ENCODE measurements at places on chromosomes 5 and 9.

DNA sequence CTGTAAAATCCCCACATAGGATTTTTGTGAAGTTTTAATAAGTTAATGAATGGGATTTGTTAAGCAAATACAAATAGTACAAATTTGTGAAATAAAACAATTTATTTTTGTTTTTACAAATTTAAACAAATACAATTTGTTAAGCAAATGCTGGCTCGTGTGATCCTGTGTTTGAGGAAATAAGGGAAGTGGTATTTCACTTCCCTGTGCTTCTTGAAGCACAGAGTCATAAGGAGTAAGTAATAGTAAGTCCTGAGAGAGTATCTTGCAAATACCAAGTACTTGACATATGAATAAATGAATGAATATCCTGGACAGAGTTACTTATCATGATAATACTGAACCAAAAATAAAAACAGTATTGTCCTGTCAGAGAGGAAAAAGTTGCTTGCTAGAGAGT is 9.1 kb downstream of the SMIM3 start:
- no peak for DNase-seq

DNA sequence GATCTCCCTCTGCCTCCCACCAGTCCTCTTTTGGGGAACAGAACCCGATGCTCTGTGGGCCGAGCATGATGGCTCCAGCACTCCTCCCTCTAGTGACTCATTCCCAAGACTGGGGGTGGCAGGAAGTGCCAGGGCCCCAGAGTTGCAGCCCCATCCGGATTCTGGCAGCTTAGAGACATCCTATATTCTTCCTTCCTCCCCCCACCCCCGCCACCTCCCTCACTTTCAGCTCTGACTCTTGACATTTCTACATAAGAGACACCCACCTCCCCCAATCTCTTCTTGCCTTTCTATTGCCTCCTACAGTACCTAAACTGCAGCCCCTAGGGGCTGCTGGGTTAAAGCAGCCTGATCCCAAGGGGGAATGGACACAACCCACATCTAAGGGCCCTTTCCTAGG is 47.1 kb upstream of the MATR3 start:
- DNase-seq, result no peak

GRCh38 chr9:35908504-35909125 is 675 bp upstream of the SPAAR start:
- no peak for DNase-seq

GRCh38 chr5:157917899-157918809 is 59.2 kb upstream of the CLINT1 start:
- DNase-seq, result peak; percentile 37

- no peak for DNase-seq
Measured at GRCh38 chr5:149924486-149924885, 20.1 kb downstream of the PDE6A start.

DNA sequence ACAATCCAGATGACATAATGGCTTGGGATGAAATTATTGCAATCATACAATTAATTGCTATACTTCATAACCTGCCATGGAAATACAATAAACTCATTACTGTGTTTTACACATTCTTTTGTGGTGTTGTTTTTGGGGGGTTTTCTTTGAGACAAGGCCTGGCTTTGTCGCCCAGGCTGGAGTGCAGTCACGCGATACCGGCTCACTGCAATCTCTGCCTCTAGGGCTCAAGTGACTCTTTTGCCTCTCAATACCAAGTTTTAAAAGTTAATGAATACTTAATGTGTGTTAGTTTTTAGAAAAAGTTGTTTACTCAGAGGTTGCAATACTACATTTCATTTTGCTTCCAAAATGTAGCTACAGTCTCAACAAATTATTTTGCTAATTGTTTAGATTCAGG is 598.4 kb downstream of the CHSY3 start:
- no peak for DNase-seq

DNA sequence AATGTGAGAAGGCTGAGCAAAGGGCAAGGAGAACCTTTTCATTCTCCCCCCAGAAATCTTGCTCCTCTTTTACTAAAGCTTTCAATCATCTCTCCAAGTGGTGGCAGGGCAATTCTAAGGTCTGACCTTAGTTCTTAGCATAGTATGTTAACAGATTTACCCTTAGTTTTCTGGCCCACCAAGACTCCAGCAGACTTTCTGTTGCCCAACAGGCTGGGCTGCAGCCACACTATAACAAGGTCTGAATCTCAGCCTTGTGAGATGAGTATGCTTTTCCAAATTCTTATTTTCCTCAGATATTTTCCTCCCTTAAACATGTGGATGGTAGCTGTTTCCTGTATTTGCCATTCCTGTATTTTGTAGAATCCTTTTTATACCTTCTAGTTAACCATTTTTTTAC is 69.5 kb downstream of the NIPBL start:
- DNase-seq, result no peak

DNA sequence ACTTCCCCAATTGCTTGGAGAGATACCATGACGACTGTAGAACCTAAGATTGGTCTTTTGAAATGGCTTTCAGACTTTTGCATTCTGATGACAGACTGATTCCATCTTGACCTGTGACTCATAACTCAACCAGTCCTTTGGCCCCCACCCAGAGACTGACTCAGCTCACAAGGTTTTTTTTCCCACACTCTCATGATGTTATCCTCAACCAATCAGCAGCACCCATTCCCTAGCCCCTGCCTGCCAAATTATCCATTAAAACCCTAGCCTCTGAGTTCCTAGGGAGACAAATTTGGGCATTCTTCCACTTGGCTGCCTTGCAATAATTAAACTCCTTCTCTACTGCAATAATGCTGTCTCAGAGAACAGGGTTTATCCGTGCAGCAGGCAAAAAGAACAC is 1263.3 kb upstream of the CDH9 start:
- no peak for DNase-seq

DNA sequence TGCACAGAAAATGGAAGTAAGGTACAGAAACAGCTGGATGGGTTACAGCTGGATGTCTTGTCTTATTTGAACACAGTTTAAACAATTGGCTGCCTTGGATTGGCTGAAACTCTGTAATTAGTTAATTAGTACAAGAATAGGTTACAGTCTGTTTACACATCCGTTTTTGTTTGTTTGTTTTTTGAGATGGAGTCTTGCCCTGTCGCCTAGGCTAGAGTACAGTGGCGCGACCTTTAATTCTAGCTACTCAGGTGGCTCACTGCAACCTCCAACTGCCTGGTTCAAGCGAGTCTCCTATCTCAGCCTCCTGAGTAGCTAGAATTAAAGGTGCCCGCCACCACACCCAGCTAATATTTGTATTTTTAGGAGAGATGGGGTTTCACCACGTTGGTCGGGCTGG is 368.7 kb upstream of the KLF4 start:
- DNase-seq, result no peak

GRCh38 chr5:177222269-177222668 is 81.2 kb downstream of the RAB24 start:
- no peak for DNase-seq

- no peak for DNase-seq
Measured at GRCh38 chr5:62742207-62742606, 163.6 kb downstream of the LRRC70 start.

GRCh38 chr9:131260751-131261452 is 15.4 kb downstream of the FAM78A start:
- no peak for DNase-seq

GRCh38 chr5:73981704-73982103 is 355.7 kb downstream of the ARHGEF28 start:
- no peak for DNase-seq

DNA sequence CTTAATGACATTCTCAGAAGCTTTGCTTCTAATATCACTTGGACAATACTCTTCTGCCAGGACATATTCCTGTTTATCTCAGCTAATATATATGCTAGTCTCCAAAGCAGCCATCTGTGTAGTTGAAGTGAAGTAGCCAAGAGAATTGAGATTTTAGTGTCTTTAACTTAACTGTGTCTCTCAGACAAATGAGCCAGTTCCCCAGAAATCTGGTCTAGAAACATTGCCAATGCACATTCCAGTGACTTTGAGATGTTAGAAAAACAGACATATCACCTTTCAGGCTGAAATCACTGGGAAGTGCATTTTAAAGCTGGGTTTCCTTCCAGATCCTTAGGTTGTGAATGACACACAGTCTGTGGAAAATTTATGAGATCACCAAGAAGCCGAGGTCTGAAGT is 114.6 kb downstream of the MTX3 start:
- no peak for DNase-seq

DNA sequence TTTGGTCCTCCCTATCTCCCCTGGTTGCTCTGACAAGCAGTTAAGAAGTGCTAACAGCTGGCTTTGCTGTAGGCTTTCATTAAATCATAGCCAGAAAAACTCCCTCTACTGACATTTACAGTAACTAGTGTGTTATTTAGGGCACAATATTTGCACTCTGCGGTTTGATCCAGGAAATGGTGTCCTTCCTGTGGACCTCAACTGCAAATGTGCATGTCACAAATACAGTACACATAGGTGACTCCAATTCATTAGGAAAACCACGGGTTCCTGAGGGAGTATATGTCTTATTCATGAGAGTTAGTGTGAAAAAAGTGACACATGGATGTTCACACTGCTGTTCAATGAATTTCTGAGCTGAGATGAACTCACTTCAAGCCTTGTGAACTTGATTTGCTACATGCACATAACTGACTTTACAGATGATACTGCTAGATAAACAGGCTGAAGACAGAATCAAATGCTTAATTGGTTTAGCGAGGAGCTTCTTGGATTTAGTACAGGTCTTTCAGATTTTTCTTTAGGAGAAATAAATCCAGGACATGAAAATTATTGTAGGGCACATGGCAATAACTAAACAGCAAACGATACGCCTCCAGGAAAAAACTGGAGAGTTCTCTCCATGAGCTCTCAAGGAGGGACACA is 281.5 kb downstream of the EFNA5 start:
- DNase-seq, result peak; percentile 87

DNA sequence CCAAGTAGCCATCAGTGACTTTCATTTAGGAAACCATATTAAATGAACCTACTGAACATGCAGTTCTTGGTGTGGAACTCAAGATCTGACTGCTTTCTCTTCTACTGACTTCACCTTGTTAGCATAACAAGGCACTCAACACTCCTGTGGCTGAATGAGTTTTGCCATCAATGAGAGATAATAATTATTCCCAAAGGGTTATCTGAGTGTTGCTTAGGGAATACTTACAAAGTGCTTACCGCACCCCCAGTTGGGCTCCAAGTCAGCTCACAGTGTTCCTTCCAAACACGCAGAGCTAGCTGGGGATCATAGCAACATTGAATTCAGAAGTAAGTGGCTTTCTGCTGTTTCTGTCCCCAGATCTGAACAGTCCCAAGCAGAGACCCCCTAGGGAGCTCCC is 182.9 kb downstream of the SREK1 start:
- no peak for DNase-seq

GRCh38 chr5:88826646-88827585 is 56.1 kb downstream of the MEF2C start:
- DNase-seq, result no peak

GRCh38 chr5:157597277-157597676 is 21.7 kb upstream of the ADAM19 start:
- DNase-seq, result no peak

DNA sequence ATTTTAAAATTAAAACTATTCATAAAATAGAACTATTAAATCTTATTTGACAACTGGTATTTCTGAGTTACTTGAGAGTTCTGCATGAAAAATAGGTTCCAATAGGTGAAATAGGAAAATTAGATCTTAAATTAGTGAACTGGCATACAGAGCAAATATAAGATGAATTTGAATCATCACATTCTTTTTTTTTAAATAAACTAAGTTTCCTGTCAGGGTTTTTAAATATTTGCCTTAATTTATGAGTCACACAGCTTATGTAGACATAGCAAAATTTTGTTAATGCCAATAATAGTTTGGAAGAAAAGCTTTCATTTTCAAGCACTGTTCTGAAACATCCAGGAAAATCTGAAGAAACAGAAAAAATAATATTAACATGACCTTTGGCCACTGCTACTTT is 311.7 kb upstream of the HAPLN1 start:
- no peak for DNase-seq

GRCh38 chr5:143495821-143496275 is 92.4 kb upstream of the NR3C1 start:
- DNase-seq, result no peak

DNA sequence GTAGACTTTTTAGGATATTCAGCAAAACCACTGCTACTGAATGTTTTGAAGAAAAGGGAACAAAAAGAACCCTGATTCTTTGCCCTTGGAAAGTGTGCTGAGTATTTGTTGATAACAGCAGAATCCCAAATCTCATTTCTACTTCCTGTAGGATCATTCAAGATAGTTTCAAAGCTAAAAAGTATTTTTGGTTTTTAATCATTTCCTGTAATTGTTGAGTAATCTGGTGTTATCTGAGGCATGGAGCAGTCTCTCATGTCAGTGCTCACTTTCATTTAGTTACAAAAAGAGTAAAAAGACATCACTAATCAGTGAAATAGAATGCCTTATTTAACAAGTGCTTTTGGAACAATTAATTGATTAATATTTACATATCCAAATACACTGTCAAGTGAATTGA is 56.1 kb downstream of the ITGA2 start:
- DNase-seq, result no peak

GRCh38 chr5:54986269-54986654 is 869 bp upstream of the ESM1 start:
- no peak for DNase-seq

- peak; percentile 35 for DNase-seq
Measured at GRCh38 chr9:135215571-135216161, 128.2 kb downstream of the OLFM1 start.

GRCh38 chr5:150036513-150036912 is 36.0 kb downstream of the HMGXB3 start:
- no peak for DNase-seq

DNA sequence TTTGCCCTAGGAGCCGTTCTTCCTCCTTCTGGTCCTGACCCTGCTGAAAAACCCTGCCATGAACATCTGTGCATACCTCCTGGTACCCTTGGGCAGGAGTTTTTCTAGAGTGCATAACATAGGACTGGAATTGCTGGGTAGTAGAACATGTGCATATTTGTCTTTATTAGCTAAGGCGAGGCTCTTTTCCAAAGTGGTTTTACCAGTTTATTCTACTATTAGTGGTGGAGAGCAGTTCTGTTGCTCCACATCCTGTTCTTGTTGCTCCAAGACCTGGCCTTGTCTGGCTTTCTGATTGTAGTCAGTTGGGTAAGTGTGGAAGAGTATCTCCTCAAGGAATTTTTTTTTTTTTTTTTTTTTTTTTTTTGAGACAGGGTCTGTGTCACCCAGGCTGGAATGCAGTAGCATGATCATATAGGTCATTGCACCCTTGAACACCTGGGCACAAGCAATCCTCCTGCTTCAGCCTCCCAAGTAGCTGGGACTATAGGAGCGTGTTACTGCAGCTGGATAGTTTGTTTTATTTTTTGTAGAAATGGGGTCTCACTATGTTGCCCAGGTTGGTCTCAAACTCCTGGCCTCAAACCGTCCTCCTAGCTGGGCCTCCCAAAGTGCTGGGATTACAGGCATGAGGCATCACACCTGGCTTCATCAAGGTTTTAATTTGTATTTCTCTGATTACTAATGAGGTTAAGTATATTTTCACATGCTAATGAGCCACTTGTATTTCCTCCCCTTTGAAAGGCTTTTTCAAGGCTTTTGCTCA is 85.2 kb downstream of the SPRY4 start:
- no peak for DNase-seq

GRCh38 chr9:98074115-98074990 is 17.8 kb downstream of the NANS start:
- DNase-seq, result no peak

Data from SHP77 treated with DMSO at 0.1 percent for 48 hours (cell line).